ENCODE measurements at places on chromosomes 4 and X.

DNA sequence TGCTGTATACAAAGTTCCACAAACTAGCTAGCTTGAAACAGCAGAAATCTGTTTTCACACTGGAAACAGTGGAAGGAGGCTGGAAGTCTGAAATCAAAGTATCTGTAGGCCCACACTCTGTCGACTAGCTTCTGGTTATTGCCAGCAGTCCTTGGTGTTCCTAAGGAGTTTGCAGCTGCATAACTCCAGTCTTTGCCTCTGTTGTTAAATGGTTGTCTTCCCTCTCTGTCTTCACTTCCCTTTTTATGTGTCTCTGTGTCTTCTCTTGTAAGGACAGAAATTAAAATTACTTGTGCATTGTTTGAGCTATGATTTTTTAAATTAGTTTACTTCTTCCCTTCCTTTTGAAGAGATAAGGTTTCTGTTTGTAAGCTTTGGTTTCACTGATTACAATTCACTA, 8.2 kb downstream of the MTHFD2L start:
- DNase-seq: no peak

DNA sequence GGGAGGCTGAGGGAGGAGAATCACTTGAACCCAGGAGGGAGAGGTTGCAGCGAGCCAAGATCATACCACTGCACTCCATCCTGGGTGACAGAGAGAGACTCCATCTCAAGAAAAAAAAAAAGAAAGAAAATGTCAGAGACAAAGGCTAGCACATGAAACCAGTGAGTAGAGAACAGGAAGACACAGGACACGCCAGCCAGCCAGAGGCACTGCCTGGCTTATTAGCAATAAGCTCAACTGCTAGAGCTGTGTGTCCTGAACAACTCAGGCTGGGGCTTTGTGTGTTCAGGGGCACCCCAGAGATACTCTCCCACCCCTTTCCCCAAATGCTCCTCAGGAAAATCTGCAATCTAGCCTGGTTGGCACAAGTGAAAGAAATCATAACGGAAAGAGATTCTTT, 60.0 kb downstream of the RHOH start:
- DNase-seq: no peak

- no peak for DNase-seq
Observed at GRCh38 chr4:16674082-16674481, 224.4 kb downstream of the LDB2 start.

- DNase-seq: no peak
Observed at GRCh38 chr4:159216834-159217233, 114.0 kb downstream of the RAPGEF2 start.

DNA sequence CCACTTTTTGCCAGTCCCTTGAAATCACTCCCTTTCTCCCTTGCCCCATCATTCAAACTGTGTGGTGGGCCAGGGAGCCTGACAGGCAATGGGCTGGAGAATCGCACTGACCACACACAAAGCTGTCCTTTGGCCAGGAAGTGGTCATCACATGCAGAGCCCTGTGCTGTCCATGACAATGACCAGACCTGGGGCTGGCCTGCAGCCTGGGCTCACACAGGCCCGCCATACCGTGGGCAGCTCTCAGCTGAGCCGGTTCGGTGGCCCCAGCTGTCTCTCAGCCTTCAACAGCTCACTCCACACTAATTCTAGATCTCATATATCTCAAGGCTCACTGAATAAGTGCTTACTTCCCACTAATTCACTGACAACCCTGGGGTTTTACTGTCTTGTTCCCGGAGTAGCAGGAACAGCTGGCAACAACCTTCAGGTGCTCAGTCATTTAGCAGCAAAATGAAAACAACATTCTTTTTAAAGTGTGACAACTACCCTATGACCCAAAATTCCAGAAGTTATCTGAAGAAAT, 48.0 kb downstream of the USP46 start:
- no peak for DNase-seq

GRCh38 chr4:112517067-112517634, 1.2 kb upstream of the NEUROG2 start:
- DNase-seq: no peak

GRCh38 chr4:132865922-132866321, 283.2 kb upstream of the PCDH10 start:
- DNase-seq: no peak

- no peak for DNase-seq
Observed at GRCh38 chr4:100566396-100566795, 48.6 kb upstream of the EMCN start.

GRCh38 chr4:4712800-4713528, 146.5 kb upstream of the MSX1 start:
- no peak for DNase-seq

GRCh38 chrX:17440258-17440657, 65.3 kb downstream of the NHS start:
- no peak for DNase-seq

DNA sequence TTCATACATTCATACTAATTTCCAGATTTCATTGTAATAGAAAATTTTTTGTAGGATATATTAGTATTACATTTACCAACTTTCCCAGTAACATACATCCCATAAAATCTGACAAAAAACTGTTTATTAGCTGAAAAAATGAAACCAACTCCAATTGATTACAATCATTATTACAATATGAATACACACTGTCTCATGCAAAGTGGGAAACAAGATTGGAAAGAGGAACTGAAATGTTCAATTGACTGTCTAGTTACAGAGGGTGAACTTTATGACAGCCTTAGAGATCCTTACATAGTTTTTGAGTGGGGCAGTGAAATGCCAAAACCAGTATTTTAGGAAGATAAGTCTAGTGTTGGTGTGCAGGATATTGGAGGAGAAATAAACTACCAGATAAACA, 2.3 kb upstream of the AMBN start:
- DNase-seq: no peak

GRCh38 chr4:8391972-8392371, 48.6 kb downstream of the ACOX3 start:
- no peak for DNase-seq

GRCh38 chr4:76680952-76681351, 217.0 kb downstream of the SOWAHB start:
- DNase-seq: no peak

DNA sequence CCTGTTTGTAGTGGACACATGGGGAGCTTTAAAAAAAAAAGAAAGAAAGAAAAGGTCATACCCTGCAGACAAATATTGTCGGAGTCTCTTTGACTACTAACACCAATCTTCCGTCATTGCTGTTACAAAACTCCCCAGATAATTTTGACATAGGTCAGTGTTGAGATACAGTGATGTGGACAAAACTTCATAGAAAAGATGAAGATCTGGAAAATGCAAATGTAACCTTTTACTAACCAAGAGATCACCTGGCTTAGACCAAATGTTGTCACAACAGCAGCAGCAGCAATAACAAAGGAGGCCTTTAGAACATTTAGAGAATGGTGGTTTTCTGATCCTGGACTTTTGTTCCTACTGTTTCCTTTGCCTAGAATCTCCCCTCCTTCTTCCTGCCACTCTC, 8.1 kb upstream of the COMMD8 start:
- DNase-seq: no peak
